T follicular helper cell (primary cell): ENCODE measurements at places on chromosomes 1 and 21.

DNA sequence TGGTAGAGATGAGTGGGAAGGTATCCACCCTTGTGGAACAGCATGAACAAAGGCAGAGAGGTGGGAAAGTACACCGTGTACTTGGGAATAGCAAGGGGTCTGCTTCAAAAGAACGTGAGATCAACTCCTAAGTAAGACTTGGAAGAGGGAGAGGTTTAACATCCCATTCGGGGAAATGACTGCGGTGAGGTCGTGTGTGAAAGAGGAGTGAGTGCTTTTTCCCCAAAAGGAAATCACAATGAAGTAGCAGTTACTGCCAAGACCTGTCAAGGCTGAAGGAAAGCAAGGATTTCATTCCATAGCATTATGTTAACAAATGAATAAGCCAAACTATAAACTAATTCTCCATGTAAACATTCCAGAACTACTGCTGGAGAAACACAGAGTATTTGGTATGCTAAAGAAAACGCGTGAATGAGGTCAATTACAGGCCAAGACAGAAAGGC is 20.0 kb upstream of the SYDE2 start:
- DNase-seq = no peak

GRCh38 chr1:216805233-216805632 is 82.0 kb upstream of the ESRRG start:
- DNase-seq = no peak

DNA sequence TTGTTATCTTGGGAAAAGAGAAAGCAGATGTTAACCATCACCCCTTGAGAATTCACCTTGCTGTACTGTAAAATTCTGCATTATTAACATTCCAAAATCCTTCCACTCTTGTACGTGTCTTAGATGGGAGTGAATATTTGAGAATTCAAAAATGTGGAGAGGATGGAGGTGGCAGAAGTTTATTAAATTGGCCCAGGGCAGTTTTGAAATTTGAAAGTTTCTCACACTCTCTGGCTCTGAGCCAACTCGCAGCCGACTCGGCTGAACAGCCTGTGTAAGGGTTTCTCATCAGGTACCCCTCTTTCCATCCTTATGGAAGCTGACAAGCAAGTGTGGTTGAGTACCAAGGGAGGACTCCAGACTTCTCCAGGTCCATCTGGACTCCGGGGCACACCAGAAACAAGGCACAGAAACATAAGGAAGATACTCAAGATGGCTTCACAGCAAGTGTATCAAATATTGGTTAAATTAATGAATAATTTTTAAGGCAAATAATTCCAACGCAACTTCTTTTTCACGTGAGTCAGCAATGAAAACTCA is 45.1 kb downstream of the RRAGC start:
- DNase-seq = no peak

- no peak for DNase-seq
Measured at GRCh38 chr1:94235189-94236012, 2.0 kb downstream of the ARHGAP29 start.

- no peak for DNase-seq
Measured at GRCh38 chr1:20366463-20367115, 75.9 kb downstream of the VWA5B1 start.

DNA sequence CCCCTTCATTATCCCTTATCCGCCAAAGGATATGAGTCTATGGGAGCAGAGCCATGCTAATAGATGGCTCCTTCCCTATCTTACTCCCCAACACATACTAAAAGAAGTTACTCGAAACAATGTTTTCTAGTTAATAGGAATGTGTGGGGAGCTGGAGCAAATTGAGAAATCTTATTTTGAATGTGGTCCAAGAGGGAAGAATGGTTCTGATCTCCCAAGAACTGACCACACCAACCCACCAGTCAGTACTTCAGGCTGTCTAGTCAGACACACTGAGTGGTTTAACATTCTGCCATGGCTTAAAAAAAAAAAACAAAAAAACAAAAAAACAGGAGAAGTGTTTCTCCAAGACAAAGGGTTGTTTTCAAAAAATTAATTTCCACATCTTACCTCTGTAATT is 31.5 kb upstream of the DNASE2B start:
- no peak for DNase-seq

DNA sequence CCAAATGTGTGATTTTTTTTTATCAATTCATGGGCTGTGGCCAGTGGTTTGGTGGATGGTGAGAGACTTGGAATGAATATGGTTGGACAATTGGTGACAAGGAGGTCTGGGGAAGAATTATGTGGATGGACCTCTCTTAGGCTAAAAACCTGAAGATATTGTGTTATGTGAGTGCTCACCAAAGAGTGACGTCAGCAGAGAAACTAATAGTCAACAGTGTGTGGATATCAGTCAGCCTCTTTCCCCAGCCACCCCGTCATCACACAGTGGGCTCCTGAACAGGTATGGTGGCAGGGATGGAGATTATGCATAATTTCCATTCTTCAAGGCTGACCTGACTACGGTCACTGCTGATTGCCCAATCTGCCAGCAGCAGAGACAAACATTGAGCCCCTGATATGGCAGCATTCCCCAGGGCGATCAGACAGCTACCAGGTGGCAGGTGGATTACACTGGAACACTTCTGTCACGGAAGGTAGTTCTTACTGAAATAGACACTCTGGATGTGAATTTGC is 9.2 kb upstream of the OR2G2 start:
- DNase-seq = no peak

GRCh38 chr1:169890761-169891538 is 2.7 kb downstream of the SCYL3 start:
- DNase-seq = no peak

DNA sequence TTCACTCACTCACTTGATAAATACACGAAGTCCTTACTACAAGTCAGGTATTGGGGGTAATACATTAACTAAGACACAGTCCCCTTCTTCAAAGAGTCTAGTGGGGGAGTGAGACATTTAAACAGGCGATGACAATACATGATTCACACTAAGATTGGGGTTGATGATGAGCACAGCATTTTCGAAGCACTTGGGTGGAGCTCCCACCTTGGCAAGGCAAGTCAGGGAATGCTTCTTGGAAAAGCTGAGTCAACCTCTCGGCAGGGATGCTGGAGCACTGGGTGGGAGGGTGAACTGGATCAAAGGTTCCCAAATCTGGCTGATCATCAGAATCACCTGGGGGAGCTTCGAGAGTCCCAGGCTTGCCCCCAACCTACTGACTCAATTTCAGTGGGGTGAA is 57.9 kb upstream of the ENAH start:
- no peak for DNase-seq

GRCh38 chr1:60173729-60174505 is 100.3 kb upstream of the C1orf87 start:
- no peak for DNase-seq

GRCh38 chr1:11059155-11059967 is 457 bp downstream of the SRM start:
- DNase-seq = no peak

GRCh38 chr1:185338719-185339622 is 21.9 kb upstream of the IVNS1ABP start:
- DNase-seq = no peak

GRCh38 chr21:43854773-43855633 is 10.0 kb upstream of the AGPAT3 start:
- DNase-seq = no peak
